ENCODE measurements at places on chromosomes 4 and X.

GRCh38 chr4:85084371-85085094 lies 118.0 kb upstream of the WDFY3 start:
- peak; percentile 2 for DNase-seq

- peak; percentile 90 for DNase-seq
These were observed 968 bp upstream of the NELFA start for GRCh38 chr4:2009651-2010233.

- no peak for DNase-seq
These were observed 51.3 kb upstream of the FRMPD3 start for GRCh38 chrX:107398115-107398514.

GRCh38 chr4:151644622-151645021 lies 116.2 kb downstream of the GATB start:
- peak; percentile 54 for DNase-seq

GRCh38 chr4:149521611-149522425 lies 293.8 kb downstream of the IQCM start:
- DNase-seq: no peak
